ENCODE measurements at places on chromosomes 1 and 21.
A peak's percentile ranks its signal among the peaks of the same experiment; 100 is the strongest.

GRCh38 chr1:200426196-200426595 lies 16.4 kb upstream of the ZNF281 start:
- DNase-seq: no peak

- DNase-seq: no peak
Measured at GRCh38 chr1:44151332-44151731, 9.9 kb upstream of the KLF18 start.

DNA sequence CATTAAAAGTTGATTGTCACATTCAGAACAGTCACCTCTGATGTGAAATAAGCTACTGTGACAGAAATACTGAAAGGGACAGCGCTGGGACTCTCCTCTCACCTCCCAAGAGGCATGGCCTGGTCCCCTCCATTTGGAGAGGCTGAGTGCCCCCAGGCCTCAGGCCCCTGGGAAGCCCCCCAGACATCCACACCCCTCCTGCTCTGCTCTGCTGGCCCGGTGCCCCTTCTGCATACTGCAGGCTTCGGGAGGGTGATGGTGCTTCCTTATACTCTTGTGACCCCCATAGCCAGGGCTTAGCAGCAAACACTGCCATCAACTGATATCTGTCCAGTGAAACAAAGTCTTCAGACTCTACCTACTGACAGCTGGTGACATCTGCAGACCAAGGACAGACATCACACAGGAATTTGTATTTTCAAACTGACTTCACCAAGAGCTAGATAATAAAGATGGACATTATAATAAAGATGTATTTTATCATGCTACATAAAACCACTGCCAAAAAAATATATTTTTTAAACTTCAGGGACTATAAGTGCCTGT lies 36.9 kb downstream of the C2CD2 start:
- no peak for DNase-seq

- DNase-seq: no peak
Measured at GRCh38 chr1:110477445-110477957, 26.6 kb downstream of the PROK1 start.

DNA sequence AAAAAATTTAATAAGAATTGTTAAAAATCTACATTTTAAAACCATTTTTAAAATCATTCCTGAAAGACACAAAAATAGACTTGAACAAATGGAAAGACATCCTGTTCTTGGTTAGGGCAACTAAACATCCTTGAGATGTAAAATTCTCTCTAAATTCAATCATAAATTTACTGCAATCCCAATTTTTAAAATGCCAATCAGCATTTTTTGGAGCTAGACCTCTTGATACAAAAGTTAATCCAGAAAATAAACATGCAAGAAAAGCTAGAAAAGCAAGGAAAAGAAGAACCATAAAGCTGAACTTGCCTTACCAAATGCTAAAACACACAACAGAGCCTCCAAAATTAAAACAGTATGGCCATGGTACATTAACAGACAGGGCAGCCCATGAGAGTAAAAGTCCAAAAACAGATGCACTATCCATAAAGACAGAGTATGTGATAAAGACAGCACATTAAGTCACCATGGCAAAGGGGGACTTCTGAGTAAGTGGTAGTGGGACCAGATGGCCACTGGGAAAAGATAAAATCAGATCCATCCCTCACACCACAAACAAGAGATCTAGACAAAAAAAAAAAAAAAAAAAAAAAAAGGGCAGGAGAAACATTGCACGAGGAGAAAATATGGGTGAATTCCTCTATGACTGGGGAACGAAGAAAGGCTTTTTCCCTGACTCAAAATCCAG lies 51.4 kb downstream of the NPHP4 start:
- DNase-seq: no peak

GRCh38 chr1:150162862-150163706 lies 13.4 kb downstream of the PLEKHO1 start:
- DNase-seq: peak; percentile 99

DNA sequence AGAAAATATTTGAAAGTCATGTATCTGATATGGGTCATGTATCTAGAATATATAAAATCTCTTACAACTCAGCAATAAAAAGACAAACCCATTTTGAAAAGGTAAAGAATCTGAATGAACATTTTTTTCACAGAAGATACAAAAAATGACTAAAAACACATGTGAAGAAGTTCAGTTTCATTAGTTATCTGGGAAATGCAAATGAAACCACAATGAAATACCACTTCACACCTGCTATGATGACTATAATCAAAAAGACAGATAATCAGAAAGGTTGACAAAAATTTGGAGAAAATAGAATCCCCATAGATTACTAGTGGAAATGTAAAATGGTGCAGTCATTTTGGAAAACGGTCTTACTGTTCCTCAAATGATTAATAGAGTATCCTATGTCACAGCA lies 631.0 kb downstream of the MRPL39 start:
- no peak for DNase-seq

DNA sequence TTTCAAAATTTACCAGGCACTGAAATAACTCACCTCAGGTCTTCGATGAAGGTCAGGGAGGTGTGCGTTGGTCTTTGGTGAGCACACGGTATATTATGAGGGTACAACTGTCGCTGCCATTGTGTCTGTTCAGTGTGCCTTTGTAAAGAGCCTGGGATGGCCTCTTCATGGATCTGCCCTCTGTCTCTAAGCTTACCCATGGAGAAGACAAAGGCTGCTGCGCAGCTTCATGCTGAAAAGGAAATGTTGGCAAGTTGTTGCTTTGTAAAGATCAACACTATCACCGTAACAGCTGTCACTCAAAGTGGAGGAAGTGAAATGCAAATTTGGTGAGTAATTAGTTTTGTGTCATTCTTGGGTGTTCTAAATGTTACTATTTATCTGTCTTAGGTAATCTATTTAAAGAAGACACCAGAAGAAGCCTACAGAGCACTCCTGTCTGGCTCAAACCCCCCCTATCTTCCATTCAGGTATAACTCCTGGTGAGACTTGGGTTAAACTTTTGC lies 71.6 kb downstream of the CDC14A start:
- no peak for DNase-seq

DNA sequence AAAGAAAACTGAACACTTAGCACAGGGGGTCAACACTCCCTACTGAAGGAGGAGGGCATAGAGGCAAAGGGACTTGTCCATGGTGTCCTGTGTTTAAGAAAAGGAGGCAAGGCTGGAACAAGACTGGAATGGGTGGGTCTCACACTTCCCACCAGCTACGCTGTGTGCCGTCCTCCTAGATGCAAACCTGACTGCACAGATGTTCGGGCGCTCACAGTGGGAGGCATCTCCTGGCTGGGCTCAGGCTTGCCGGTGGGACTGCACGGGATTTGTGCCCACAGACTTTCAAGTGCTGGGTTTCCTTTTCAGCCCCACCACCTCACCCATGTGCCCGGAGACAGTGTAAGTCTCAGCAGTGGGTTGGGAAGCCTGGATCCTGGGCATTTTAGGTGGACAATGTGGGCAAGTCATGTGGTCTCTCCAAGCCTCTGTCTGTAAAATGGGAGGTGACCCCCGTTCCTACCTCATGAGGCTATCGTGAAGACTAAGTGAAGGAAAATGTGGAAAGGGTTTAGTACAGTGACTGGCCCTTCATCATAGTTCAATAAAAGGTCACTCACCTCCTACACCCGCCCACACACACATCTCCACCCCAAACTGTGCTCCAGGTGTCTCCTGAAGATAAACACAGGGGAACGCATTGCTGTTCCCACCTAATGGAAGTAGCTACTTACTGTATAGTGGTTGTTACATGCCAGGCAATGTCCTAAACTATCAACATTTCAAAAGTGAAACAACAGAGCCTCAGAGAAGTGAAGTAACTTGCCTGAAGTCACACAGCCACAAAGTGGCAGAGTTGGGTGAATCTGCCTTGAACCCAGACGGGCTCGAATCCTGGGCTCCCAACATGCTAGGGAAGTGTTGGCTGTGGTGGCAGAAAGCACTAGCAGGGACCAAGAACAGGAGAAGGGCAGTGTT lies 36.0 kb downstream of the ATP1A1 start:
- DNase-seq: no peak

DNA sequence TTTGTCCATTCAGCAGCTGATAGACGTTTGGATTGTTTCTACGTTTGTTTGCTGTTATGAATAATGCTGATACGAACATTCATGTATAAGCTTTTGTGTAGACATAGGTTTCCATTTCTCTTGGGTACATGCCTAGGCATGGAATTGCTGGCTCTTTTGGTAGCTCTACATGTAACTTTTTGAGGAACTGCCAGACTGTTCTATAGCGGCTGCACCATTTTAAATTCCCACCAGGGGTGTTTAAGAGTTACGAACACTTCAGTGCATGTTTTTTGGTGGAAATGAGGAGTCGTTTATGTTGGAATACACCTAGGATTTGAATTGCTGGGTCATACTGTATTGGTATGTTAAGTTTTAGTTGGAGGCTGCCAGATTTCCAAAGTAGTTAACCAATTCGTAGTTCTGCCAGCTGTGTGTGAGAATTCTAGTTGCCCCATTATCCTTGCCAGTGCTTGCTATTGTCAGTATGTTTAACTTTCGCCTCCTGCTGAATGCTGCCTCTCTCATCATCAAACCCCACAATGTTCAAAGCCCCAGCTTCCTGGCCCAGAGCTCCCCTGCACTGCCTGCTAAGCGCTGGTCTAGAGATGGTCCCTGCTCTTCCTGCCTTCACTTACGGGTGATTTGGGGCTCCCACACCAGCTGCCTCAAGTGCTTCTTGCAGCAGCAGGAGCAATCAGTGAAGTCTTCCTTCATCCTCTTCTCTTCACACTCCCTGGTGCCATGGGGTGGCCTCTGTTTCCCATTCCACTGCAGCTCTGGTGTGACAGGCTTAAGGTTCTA lies 81.0 kb downstream of the MAN1C1 start:
- DNase-seq: no peak

GRCh38 chr1:37394574-37395464 lies 79.6 kb upstream of the ZC3H12A start:
- no peak for DNase-seq

- DNase-seq: no peak
Measured at GRCh38 chr1:114090738-114091505, 62.7 kb downstream of the SYT6 start.

DNA sequence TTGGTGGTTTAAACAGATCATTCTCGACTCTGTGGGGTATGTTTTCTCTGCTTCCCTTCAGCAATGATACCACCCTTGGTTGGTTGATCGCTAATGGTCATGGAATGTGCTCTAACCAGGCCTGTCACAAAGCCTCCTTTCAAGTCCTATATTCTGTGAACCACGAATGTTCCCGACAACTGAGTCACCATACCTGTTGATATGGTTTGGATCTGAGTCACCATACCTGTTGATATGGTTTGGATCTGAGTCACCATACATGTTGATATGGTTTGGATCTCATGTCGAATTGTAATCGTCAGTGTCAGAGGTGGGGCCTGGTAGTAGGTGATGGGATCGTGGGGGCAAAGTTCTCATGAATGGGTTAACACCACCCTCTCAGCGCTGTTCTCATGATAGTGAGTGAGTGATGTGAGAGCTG lies 10.2 kb upstream of the CAMK2N1 start:
- DNase-seq: no peak

DNA sequence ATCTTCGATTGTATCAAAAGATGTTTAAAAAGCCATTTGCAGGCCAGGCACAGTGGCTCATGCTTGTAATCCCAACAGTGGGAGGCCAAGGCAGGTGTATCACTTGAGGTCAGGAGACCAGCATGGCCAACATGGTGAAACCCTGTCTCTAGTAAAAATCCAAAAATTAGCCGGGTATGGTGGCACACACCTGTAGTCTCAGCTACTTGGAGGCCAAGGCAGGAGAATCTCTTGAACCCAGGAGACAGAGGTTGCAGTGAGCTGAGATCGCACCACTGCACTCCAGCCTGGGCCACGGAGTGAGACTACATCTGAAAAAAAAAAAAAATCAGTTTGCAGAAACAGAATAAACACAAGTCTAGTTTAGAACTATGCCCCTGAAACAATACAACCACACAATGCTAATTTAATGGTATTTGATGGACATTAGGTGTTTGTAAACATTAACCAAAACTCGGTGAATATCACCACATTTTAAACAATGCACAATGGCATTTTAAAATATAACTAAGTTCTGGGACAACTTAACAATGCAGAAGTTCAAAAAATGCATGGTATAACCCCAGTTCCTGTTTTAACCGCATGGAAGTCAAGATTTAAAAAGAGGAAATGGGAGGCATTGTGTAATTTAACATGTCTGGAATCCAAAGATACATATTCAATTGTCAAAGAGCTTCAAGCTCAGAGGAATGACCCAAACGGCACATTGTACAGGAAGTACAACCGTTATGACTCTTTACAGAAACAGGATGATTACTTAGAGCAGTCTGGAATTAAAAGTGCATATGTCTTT lies 7.1 kb upstream of the PTTG1IP start:
- DNase-seq: no peak

GRCh38 chr1:159880430-159880829 lies 18.0 kb upstream of the VSIG8 start:
- no peak for DNase-seq

- DNase-seq: no peak
Measured at GRCh38 chr1:50023292-50024159, at the start of gene AGBL4. TSS of gene AGBL4 (minus strand) at chr1:50023954.

DNA sequence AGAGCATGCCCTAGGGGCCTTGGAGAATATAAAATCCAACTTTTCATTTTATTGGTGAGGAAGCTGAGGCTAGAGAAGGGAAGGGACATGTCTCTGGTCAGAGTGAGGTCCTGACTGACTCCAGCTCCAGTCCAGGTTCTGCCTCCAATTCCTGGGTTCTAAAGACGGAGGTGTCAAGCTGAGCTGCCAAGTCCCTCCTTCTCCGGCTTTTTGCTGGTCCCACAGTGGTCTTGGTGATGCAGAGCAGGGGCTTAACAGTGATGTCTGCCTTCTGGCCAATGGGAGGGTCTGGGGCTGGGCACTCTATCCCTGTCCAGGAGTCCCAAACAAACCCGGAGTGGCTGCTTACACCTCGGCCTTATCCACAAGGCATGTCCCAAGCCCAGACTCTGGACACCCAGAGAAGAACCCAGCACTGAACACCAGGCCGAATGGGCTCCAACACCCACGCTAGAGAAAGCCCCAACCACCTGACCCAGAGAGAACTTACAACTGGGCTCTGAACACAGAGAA lies 104.8 kb downstream of the EBNA1BP2 start:
- DNase-seq: no peak

DNA sequence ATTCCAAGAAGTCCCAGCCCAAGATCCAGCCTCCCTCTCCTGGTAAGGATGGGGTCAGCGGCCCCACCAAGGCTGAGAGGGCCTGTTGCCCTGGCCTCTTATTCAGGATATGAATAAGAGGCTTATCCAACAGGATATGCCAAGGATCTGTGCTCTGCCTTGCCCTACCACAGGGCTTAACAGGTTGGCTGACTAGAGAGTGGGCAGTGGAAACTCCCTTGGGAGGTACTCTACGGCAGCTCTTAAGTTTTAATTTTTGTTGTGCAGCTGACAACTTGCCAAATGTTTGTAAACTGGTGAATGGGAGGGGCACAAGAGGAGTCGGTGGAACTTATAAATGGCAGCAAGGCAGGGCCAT lies 16.5 kb upstream of the PIGV start:
- no peak for DNase-seq

GRCh38 chr1:229086686-229087085 lies 184.2 kb upstream of the RAB4A start:
- DNase-seq: no peak

- no peak for DNase-seq
Measured at GRCh38 chr1:91065337-91065736, 43.5 kb upstream of the ZNF644 start.

All from AG04449 (cell line).